Suprapubic skin (tissue), 4 donors: ENCODE measurements at places on chromosomes 3 and 15. TPM values are rescaled to one million over a fixed set of nuclear protein-coding genes. Genes with fewer than 3 reads are reported as not detected.

GRCh38 chr3:94179059-94179458 is 116.2 kb downstream of the NSUN3 start:
- no peaks in the 10 kb centered on the region for H3K36me3 ChIP-seq
- H3K4me1 ChIP-seq, result peaks cover 7% of the 10 kb centered on the region
- DNase-seq, result no peak
- H3K27ac ChIP-seq, result no peak overlapping the region

GRCh38 chr3:142035308-142035922 is 113.9 kb downstream of the TFDP2 start:
- no peak overlapping the region for H3K4me3 ChIP-seq
- no peak overlapping the region for H3K27ac ChIP-seq
- no peak for DNase-seq
- no peaks in the 10 kb centered on the region for H3K27me3 ChIP-seq
- no peaks in the 10 kb centered on the region for H3K36me3 ChIP-seq

The CLDN18 gene
- not detected for total RNA-seq

DNA sequence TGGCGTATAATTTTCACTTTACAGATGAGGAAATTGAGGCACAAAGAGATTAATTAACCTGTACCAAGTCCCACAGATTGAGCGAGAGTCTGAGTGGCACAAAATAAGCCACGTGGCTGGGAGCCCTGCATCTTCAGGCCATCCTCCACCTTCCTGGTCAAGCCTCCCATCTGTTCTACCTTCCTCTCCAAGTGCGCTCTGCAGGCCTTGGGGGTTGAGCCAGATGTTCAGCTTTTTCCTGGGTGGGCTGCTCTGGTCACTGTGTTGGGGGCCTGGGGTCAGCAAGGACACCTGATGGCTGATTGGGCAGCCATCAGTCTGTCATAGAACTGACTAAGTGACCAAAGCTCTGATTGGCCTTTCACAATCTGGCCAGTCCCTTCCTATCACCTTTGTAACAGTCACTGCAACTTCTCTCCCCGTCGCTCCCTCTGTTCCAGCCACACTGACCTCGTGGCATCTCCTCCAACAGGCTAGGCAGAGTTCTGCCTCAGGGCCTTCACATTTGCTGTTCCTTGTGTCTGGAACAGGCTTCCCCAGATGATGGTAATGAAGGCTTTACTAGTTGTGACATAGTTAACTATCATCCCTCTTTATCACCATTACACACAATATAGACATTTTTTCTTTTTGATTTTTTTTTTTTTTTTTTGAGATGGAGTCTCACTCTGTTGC is 46.8 kb downstream of the SCN5A start:
- H3K27ac ChIP-seq, result no peak overlapping the region
- H3K36me3 ChIP-seq, result no peaks in the 10 kb centered on the region
- H3K4me3 ChIP-seq, result no peak overlapping the region
- no peak for DNase-seq
- H3K4me1 ChIP-seq, result no peaks in the 10 kb centered on the region

- no peak for DNase-seq
- no peaks in the 10 kb centered on the region for H3K27me3 ChIP-seq
- no peak overlapping the region for H3K27ac ChIP-seq
- no peak overlapping the region for H3K4me3 ChIP-seq
- no peaks in the 10 kb centered on the region for H3K36me3 ChIP-seq
Measured at GRCh38 chr15:40500568-40501330, 30.0 kb downstream of the CHST14 start.

DNA sequence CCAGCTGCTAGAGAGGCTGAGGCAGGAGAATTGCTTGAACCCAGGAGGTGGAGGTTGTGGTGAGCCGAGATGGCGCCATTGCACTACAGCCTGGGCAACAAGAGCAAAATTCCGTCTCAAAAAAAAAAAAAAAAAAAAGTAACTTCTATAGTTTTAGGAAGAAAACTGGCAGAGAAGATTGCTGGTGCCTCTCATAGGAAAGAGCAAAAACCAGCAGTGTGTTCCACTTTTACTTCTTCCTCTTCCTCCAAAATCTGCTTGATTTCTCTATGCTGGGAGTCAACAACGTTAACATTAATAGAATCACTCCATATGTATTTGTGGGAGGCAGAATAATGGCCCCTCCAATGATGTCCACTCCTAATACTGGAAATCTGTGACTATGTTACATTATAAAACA is 12.5 kb upstream of the NR1D2 start:
- peaks cover 4% of the 10 kb centered on the region for H3K4me1 ChIP-seq
- H3K36me3 ChIP-seq, result no peaks in the 10 kb centered on the region
- no peak overlapping the region for H3K27ac ChIP-seq

GRCh38 chr3:88166419-88166971 is 16.7 kb downstream of the C3orf38 start:
- no peaks in the 10 kb centered on the region for H3K27me3 ChIP-seq
- H3K36me3 ChIP-seq, result peaks cover under 1% of the 10 kb centered on the region
- H3K4me3 ChIP-seq, result no peak overlapping the region
- no peak overlapping the region for H3K27ac ChIP-seq
- no peaks in the 10 kb centered on the region for H3K4me1 ChIP-seq

The GOLGA8G gene
- total RNA-seq, result not detected

The AHSG gene
- not detected for total RNA-seq

The STAC gene
- total RNA-seq, result 0.76 TPM

DNA sequence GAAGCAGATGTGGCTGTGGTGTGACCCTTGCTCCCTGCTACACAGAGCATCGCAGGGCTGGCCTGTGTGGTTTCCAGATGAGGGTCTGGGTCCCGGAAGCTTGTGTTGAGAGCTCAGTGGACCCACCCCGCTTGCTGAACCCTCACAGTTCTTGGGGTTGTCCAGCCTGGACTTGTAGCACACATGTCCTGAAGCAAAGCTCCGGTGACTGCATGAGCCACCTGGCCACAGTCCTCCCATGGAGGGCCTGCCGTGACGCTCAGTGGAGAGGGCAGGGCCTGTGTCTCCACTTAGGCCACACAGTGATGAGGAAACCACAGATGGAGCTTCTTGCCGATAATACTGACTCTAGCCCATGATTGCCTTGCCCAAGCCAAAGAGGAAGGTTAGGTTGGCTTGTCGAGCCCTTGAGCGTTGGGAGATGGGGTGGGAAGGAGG is 62.6 kb downstream of the RGMA start:
- H3K4me3 ChIP-seq, result no peak overlapping the region
- H3K27ac ChIP-seq, result no peak overlapping the region
- peak; percentile 67 for DNase-seq
- H3K36me3 ChIP-seq, result peaks cover 53% of the 10 kb centered on the region
- no peaks in the 10 kb centered on the region for H3K27me3 ChIP-seq

The BNC1 gene
- total RNA-seq, result 37.2 TPM

The ACP3 gene
- 71.7 TPM for total RNA-seq

The FBN1 gene
- 21.3 TPM for total RNA-seq

DNA sequence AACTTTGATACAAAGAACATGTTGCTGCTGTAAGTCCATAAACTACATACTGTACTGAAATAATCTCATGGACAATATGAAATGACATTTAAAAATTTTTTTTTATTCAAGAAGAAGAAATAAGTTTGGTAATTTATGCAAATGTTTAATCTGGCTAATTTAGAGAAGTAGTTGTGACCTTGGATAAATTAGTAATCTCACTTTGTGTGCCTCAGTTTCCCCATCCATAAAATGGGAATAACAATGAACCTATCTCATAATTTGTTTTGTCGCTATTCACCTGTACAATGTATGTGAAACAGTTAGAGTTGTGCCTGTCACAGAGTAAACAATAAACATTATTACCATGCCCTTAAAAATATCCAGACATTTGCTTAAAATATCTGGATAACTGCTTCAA is 15.3 kb upstream of the DPH6 start:
- no peaks in the 10 kb centered on the region for H3K4me1 ChIP-seq
- H3K27ac ChIP-seq, result no peak overlapping the region
- H3K27me3 ChIP-seq, result no peaks in the 10 kb centered on the region
- H3K4me3 ChIP-seq, result no peak overlapping the region
- no peak for DNase-seq

- peaks cover 4% of the 10 kb centered on the region for H3K4me1 ChIP-seq
- no peak overlapping the region for H3K27ac ChIP-seq
- no peaks in the 10 kb centered on the region for H3K27me3 ChIP-seq
Measured at GRCh38 chr3:139517321-139518065, 22.0 kb downstream of the RBP1 start.

- no peak overlapping the region for H3K27ac ChIP-seq
- H3K27me3 ChIP-seq, result no peaks in the 10 kb centered on the region
- H3K4me1 ChIP-seq, result peaks cover 3% of the 10 kb centered on the region
Measured at GRCh38 chr3:65778968-65779367, 259.8 kb downstream of the MAGI1 start.

- H3K4me3 ChIP-seq, result no peak overlapping the region
- H3K27me3 ChIP-seq, result no peaks in the 10 kb centered on the region
- peaks cover 14% of the 10 kb centered on the region for H3K36me3 ChIP-seq
Measured at GRCh38 chr3:45082142-45082538, 56.0 kb downstream of the CLEC3B start.

DNA sequence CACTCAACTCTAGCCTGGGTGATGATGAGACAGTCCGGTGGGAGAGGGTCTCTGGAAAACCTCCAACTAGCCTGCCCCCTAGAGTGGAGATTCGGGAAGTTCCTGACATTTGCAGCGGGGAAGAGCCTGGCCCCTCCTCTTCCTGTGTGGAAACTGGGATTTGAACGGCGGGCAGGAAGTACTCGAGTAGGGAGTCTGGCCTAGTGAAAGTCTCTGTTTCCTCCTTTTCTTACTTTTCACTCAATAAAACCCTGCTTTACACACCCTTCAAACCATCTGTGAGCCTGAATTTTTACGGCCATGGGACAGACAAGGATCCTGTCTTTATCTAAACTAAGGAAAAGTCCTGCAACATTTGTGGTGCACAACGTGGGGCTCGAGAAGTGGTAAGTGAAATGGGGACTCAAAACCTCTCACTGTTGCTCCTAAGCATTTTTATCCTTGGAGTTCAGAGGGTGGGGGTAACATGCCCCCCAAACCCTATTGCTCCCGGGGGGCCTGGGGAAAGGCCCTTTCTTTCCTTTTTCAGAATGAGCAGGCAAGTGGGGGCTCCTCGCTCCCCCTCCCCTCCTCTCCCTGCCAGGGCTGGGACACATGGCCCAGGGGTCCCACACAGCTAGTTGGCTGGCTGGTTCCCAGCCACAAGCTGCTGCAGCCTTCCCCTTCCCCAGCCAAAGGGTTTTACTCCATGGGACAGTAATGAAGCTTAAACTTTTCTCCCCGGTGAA is 224.7 kb upstream of the GBE1 start:
- H3K36me3 ChIP-seq, result no peaks in the 10 kb centered on the region
- no peak for DNase-seq
- H3K4me3 ChIP-seq, result no peak overlapping the region
- no peak overlapping the region for H3K27ac ChIP-seq
- H3K4me1 ChIP-seq, result no peaks in the 10 kb centered on the region

- no peak overlapping the region for H3K27ac ChIP-seq
- H3K36me3 ChIP-seq, result no peaks in the 10 kb centered on the region
- DNase-seq, result no peak
- H3K4me3 ChIP-seq, result no peak overlapping the region
Measured at GRCh38 chr15:58240191-58240932, 102.2 kb downstream of the AQP9 start.

DNA sequence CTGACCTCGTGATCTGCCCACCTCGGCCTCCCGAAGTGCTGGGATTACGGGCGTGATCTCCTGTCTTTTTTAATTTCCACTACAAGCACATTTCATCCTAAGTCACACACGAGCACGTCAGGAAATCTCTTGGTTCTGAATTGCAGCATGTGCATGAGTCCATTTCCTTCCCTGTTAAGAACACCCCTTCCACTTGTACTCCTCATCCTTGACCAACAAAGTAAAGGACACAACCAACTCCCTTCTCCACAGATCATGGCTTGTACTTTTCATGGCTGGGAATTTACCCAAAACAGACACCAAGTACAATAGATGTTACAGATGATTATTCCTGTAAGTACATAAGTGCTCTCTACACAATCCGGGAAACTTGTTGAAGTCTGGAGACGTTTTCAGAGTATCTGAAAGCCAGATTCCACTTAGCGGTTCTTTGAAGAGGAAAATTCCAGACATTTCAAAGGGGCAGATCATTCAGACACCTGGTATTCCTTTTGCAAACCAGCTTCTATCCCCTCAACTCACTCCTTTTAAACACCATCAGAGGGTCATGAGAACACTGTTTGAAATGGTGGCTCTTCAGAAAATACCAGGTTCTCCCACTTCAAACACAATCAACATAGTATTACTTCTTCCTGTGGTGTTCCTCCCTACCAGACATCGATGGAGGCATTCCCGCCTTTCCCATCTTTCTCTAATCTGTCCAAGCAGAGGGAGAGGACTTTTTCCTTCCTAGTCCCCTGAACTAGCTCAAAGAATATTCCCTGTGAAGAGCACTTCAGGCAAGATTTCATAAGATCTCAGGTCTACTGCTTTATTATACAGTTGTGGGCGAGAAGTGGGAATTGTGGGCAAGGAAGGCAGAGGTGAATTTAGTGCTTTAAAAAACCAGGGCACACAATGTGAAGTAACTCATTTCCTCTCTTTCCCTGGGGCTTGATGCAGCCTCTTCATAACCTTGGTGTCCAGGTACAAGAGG is 80.1 kb upstream of the TSC22D2 start:
- H3K36me3 ChIP-seq, result no peaks in the 10 kb centered on the region
- no peaks in the 10 kb centered on the region for H3K27me3 ChIP-seq
- H3K27ac ChIP-seq, result no peak overlapping the region
- no peak for DNase-seq
- no peaks in the 10 kb centered on the region for H3K4me1 ChIP-seq
- no peak overlapping the region for H3K4me3 ChIP-seq

DNA sequence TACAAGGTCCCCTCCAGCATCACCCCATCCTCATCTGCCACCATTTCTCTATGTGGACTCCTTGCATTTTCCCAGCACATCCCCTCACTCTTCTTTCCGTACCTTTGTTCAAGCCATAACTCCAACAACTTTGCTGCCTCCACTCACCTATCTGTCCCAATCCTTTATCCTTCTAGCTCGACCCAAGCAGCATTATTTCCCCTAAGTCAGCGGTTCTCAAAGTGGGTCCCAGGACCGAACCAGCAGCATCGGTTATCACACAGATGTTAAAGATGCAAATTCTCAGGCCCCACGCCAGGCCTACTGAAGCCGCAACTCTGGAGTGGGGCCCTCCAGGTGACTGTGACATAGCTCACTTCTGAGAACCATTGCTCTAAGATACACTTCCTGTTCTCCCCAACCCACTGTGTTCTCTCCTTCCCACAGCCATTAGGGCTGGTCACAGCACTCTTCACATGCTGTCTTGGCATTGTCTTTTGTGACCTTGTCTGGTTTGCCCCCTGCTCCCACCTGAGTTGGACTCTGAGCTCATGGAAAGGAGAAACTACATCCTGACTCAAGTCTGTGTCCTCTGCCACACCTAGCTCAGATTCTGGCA is 56.2 kb downstream of the AAGAB start:
- no peak overlapping the region for H3K4me3 ChIP-seq
- no peaks in the 10 kb centered on the region for H3K27me3 ChIP-seq
- H3K27ac ChIP-seq, result no peak overlapping the region
- DNase-seq, result no peak
- peaks cover 44% of the 10 kb centered on the region for H3K4me1 ChIP-seq

- H3K4me1 ChIP-seq, result no peaks in the 10 kb centered on the region
- H3K27ac ChIP-seq, result no peak overlapping the region
- no peak overlapping the region for H3K4me3 ChIP-seq
- no peak for DNase-seq
Measured at GRCh38 chr3:104604326-104605010, 762.2 kb upstream of the ALCAM start.

- no peaks in the 10 kb centered on the region for H3K4me1 ChIP-seq
- H3K27me3 ChIP-seq, result no peaks in the 10 kb centered on the region
Measured at GRCh38 chr3:147007736-147008245, 398.6 kb downstream of the ZIC4 start.
